ENCODE measurements at places on chromosomes 1 and 21. TPM values are rescaled to one million over a fixed set of nuclear protein-coding genes. Genes with fewer than 3 reads are reported as not detected.
A peak's percentile ranks its signal among the peaks of the same experiment; 100 is the strongest.

COQ8A gene
- 41.0 TPM for total RNA-seq

EVA1C gene
- total RNA-seq, result 16.0 TPM

KRTAP19-1 gene
- not detected for total RNA-seq

DNA sequence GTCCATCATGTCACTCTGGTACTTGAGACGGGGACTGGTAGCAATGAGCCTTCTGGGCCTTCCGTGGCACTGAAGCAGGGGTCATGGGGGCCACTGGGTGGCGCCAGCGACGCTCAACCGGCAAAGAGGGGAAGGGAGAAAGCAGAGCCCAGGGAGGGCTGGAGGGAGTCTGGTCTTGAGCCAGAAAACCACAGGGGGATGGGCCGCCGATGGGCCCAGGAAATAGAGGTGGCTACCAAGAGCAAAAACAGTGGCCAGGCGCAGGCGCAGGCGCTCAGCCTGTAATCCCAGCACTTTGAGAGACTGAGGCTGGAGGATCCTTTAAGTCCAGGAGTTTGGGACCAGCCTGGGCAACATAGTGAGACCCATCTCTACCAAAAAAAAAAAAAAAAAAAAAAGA lies 21.8 kb downstream of the EXOC8 start:
- peak; percentile 31 for DNase-seq

- no peak for DNase-seq
Measured at GRCh38 chr1:180254496-180254819, 24.4 kb downstream of the LHX4 start.

- DNase-seq, result no peak
Measured at GRCh38 chr21:17780539-17780938, 38.6 kb downstream of the C21orf91 start.

DNA sequence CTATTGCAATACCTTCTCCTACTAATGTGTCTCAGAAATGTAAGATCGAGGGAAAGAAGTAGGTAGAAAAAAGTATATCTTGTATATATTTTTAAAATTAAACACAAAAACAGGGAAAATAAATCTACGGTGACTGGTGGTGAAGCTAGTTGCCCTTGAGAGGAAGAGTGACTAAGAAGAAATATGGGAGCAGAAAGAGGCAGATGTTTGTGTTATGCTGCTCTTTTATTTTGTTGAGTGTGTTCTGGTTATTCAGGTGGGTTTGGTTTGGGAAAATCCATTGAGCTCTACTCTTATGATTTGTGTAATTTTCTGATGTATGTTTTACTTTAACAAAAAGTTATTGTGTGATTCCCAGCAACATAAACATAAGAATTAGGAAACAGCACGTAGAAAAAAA lies 444.9 kb upstream of the B3GALT2 start:
- no peak for DNase-seq

DNA sequence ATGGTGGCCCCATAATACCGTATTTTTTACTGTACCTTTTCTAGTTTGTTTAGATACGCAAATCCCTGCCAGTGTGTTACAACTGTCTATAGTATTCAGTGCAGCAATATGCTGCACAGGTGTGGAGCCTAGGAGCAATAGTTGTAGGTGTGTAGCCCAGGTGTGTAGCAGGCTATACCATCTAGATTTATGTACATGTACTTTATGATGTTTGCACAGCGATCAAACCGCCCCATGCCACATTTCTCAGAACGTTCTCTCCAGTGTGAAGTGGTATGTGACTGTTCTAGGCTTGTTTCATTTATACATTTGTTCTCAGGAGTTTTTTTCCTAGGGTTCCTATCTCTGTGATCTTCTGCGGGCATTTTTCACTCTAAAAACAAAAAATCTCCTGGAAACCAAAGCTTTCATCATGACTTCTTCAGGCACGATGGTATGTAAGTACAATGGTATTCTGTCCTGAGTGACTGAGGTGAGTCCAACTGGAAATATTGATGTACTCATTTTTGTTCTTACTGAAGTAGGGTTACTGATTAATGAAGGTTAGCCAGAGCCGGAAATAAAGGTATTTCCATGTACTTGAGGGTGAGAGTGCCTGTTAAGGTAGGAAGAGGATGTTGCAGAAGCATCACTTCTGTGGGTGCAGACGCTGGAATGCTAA lies 153.0 kb downstream of the GABPA start:
- peak; percentile 41 for DNase-seq

- DNase-seq, result no peak
Measured at GRCh38 chr1:228885845-228886244, 150.6 kb downstream of the RHOU start.

GRCh38 chr1:227846265-227846858 lies 30.9 kb downstream of the PRSS38 start:
- no peak for DNase-seq

DNA sequence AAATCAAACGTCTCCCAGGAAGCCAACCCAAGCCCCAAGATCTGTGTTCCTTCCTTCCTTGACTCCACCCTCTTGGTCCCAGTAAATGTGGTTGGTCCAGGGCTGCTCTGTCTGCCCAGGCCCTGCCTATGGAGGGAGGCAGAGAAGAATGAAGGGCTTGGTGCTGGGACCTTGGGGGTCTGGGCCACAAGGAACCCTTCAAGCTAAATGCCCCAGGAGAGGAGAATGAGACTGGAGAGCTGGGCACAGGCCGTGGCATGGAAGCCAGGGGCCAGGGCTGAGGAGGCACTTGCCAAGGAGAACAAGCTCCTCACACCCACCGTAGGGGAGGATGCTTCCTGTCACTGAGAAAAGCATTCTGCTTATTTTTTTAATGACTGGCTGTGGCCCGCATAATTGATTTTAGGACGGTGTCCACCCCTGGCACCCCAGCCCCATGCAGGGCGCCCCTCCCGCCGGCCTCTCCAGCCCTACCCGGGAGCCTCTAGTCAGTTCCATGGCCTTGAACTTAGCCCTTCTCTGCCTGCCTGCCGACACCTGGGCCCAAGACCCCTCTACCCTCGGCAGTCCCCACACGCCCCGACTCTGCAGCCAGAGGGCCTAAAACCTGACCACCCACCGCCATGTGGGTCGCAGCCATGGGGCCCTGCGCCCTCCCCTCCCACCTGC lies 889 bp downstream of the CLEC20A start:
- DNase-seq, result no peak

DNA sequence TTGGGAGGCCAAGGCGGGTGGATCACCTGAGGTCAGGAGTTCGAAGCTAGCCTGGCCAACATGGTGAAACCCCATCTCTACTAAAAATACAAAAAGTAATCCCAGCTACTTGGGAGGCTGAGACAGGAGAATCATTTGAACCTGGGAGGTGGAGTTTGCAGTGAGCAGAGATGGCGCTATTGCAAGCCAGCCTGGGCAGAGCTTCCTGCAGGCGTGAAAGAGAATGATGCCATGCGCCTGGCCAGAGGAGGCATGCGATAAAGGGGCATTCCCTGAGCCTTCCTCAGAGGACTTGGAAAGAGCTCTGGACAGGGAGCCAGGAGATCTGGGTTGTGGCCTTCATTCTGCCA lies 3.2 kb downstream of the E2F2 start:
- no peak for DNase-seq

GRCh38 chr1:154474802-154475201 lies 27.2 kb upstream of the TDRD10 start:
- DNase-seq, result no peak

GRCh38 chr1:71081697-71082080 lies 854 bp upstream of the ZRANB2 start:
- no peak for DNase-seq

GRCh38 chr1:215526147-215526845 lies 40.8 kb upstream of the KCTD3 start:
- peak; percentile 61 for DNase-seq
